ENCODE measurements at places on chromosomes 5 and 9. TPM values are rescaled to one million over a fixed set of nuclear protein-coding genes. Genes with fewer than 3 reads are reported as not detected.

- H3K36me3 ChIP-seq = no peaks in the 10 kb centered on the region
- H3K27ac ChIP-seq = no peak overlapping the region
- peaks cover 10% of the 10 kb centered on the region for H3K27me3 ChIP-seq
These were observed 8.7 kb downstream of the ASS1 start for GRCh38 chr9:130453487-130453886.

GRCh38 chr5:82164977-82165713 lies 113.0 kb downstream of the RPS23 start:
- H3K4me1 ChIP-seq = peaks cover 3% of the 10 kb centered on the region
- no peak overlapping the region for H3K27ac ChIP-seq
- H3K36me3 ChIP-seq = peaks cover 3% of the 10 kb centered on the region
- H3K27me3 ChIP-seq = no peaks in the 10 kb centered on the region
- DNase-seq = no peak

DNA sequence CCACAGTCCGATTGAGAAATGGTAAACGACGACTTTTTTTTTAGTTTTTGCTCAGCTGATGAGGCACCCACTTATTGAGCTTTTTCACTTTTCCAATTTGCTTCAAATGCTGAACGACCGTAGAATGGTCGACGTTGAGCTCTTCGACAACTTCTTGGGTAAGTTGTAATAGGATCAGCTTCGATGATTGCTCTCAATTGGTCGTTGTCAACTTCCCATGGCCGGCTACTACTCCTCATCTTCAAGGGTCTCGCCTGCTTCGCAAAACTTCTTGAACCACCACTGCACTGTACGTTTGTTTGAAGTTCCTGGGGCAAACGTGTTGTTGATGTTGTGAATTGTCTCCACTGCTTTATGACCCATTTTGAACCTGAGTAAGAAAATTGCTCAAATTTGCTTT lies 35.7 kb downstream of the NSD1 start:
- no peak overlapping the region for H3K27ac ChIP-seq
- peaks cover 13% of the 10 kb centered on the region for H3K4me1 ChIP-seq
- H3K4me3 ChIP-seq = no peak overlapping the region
- H3K27me3 ChIP-seq = no peaks in the 10 kb centered on the region
- H3K36me3 ChIP-seq = no peaks in the 10 kb centered on the region

- no peak overlapping the region for H3K4me3 ChIP-seq
- H3K4me1 ChIP-seq = no peaks in the 10 kb centered on the region
- DNase-seq = no peak
- peaks cover 4% of the 10 kb centered on the region for H3K36me3 ChIP-seq
- H3K27ac ChIP-seq = no peak overlapping the region
These were observed 101.8 kb downstream of the FGF18 start for GRCh38 chr5:171521219-171521633.

DNA sequence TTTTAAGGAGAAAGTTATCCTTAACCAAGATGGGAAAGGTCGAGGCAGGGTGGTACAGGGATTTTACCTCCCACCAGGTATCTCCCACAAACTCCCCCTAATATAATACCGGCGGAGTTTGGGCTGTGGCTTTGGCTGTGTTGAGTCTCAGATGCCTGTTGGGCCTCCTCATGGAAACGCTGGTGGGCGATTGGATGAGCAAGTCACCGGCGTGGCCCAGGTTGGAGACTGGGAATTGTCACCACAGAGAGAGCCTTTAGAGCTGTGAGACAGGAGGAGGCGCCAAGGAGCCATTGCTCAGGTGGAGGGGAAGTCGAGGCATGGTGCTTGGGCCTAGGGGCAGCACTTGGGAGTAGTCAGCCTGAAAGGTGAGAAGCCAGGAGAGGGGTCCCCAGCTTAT lies 3.4 kb upstream of the CAMSAP1 start:
- H3K4me3 ChIP-seq = no peak overlapping the region
- peaks cover 31% of the 10 kb centered on the region for H3K4me1 ChIP-seq
- DNase-seq = no peak
- H3K27ac ChIP-seq = no peak overlapping the region
- peaks cover 7% of the 10 kb centered on the region for H3K36me3 ChIP-seq

- no peaks in the 10 kb centered on the region for H3K4me1 ChIP-seq
- no peak overlapping the region for H3K4me3 ChIP-seq
- H3K27ac ChIP-seq = no peak overlapping the region
- H3K27me3 ChIP-seq = no peaks in the 10 kb centered on the region
- DNase-seq = no peak
These were observed 35.6 kb downstream of the RASEF start for GRCh38 chr9:83027153-83027891.

DNA sequence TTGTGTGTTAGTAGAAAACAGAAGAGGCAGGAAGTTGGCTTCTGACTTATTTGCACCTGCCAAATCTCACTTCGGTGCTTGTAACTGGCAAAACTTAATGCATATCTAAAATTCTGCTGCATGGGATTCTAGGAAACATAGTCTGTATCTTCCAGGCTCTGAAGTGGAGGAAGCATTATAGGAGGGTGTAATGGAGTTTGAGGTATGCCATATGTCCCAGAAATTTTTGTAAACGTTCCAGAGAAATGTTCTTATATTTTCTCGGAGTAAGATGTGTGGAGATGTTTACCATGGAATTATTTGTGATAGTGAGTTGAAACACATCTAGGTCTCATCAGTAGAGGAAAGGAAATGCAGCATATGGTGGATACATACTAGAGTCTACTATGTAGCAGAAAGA lies 1329.0 kb upstream of the NUDT12 start:
- no peaks in the 10 kb centered on the region for H3K27me3 ChIP-seq
- H3K4me3 ChIP-seq = no peak overlapping the region
- DNase-seq = no peak
- H3K4me1 ChIP-seq = no peaks in the 10 kb centered on the region
- no peak overlapping the region for H3K27ac ChIP-seq

- no peak for DNase-seq
- no peak overlapping the region for H3K27ac ChIP-seq
- H3K4me3 ChIP-seq = no peak overlapping the region
- H3K36me3 ChIP-seq = no peaks in the 10 kb centered on the region
- peaks cover 25% of the 10 kb centered on the region for H3K27me3 ChIP-seq
These were observed 119.9 kb downstream of the FOXD1 start for GRCh38 chr5:73328640-73329039.

DNA sequence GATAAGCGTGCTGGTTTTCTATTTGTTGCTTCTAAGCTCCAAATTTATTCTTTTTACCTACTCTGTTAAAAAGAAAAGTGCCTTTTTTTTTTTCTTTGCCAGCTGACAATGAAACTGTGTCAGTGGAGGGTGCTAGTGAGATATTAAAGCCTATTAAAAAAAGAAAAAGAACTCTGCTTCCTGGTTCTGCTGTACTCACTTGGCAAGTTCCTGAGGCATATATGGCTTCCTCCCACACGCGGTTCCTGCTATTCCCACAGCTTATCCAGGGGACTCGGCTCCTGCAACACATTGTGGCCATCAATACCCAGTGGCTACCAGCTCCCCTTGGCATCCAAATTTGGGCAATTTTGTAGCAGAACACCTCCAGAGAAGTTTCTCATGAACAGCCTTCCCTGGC lies 1977.7 kb upstream of the CDH9 start:
- no peaks in the 10 kb centered on the region for H3K36me3 ChIP-seq
- H3K4me3 ChIP-seq = no peak overlapping the region
- DNase-seq = no peak
- no peak overlapping the region for H3K27ac ChIP-seq
- no peaks in the 10 kb centered on the region for H3K27me3 ChIP-seq

DNA sequence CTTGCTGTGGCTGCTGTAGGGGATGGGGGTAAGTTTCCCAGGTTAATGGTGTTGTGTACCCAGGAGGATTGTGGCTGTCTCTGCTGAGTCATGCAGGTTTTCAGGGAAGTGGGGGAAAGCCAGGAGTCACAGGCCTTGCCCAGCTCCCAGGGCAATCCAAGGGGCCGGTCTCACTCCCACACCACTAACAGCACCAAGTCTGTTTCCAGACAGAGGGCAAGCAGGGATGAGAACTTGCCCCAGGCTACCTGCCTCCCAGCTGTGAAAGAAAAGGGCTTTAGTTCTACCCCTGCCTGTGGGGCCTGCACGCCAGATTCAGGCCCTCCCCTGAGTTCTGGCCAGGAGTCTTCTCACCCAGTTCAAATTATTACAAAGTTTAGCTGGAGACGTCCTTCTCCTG lies 579.8 kb upstream of the ST8SIA4 start:
- no peak overlapping the region for H3K27ac ChIP-seq
- no peak for DNase-seq
- H3K27me3 ChIP-seq = no peaks in the 10 kb centered on the region

DNA sequence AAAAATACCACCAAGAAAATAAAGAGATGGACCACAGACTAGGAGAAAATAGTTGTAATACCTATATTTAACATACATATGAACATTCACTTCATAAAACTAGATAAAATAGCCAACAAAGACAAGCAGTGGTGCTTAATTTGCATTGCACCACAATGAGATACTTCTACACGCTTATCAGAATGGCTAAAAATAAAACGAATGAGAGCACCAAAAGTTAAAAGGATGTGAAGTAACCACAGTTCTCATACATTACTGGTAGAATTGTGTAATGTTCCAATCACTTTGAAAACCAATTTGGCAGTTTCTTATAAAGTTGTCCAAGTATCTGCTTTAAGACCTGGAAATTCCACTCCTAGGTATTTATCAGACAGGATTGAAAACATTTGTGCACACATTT lies 198.9 kb upstream of the SGCD start:
- H3K4me3 ChIP-seq = no peak overlapping the region
- H3K36me3 ChIP-seq = no peaks in the 10 kb centered on the region
- no peaks in the 10 kb centered on the region for H3K4me1 ChIP-seq
- H3K27ac ChIP-seq = no peak overlapping the region
- no peaks in the 10 kb centered on the region for H3K27me3 ChIP-seq

GRCh38 chr5:169333518-169333917 lies 32.6 kb upstream of the SLIT3 start:
- H3K4me1 ChIP-seq = no peaks in the 10 kb centered on the region
- H3K36me3 ChIP-seq = no peaks in the 10 kb centered on the region
- H3K27me3 ChIP-seq = peaks cover 21% of the 10 kb centered on the region
- DNase-seq = no peak
- H3K4me3 ChIP-seq = no peak overlapping the region
- no peak overlapping the region for H3K27ac ChIP-seq

GRCh38 chr9:126521089-126521488 lies 92.6 kb upstream of the LMX1B start:
- H3K4me1 ChIP-seq = peaks cover 30% of the 10 kb centered on the region
- H3K27ac ChIP-seq = no peak overlapping the region

GRCh38 chr9:128706671-128707381 lies 4.5 kb downstream of the PKN3 start:
- no peaks in the 10 kb centered on the region for H3K36me3 ChIP-seq
- no peak overlapping the region for H3K27ac ChIP-seq
- H3K4me1 ChIP-seq = peaks cover 7% of the 10 kb centered on the region
- no peak overlapping the region for H3K4me3 ChIP-seq
- no peaks in the 10 kb centered on the region for H3K27me3 ChIP-seq

- peaks cover 7% of the 10 kb centered on the region for H3K27me3 ChIP-seq
- H3K4me1 ChIP-seq = peaks cover 7% of the 10 kb centered on the region
- no peak overlapping the region for H3K27ac ChIP-seq
- H3K4me3 ChIP-seq = no peak overlapping the region
These were observed 32.1 kb downstream of the PRKACG start for GRCh38 chr9:68981789-68982188.

GRCh38 chr5:97943036-97943435 lies 760.0 kb upstream of the RIOK2 start:
- no peaks in the 10 kb centered on the region for H3K36me3 ChIP-seq
- no peak overlapping the region for H3K27ac ChIP-seq
- no peak for DNase-seq
- H3K27me3 ChIP-seq = no peaks in the 10 kb centered on the region
- H3K4me3 ChIP-seq = no peak overlapping the region

DNA sequence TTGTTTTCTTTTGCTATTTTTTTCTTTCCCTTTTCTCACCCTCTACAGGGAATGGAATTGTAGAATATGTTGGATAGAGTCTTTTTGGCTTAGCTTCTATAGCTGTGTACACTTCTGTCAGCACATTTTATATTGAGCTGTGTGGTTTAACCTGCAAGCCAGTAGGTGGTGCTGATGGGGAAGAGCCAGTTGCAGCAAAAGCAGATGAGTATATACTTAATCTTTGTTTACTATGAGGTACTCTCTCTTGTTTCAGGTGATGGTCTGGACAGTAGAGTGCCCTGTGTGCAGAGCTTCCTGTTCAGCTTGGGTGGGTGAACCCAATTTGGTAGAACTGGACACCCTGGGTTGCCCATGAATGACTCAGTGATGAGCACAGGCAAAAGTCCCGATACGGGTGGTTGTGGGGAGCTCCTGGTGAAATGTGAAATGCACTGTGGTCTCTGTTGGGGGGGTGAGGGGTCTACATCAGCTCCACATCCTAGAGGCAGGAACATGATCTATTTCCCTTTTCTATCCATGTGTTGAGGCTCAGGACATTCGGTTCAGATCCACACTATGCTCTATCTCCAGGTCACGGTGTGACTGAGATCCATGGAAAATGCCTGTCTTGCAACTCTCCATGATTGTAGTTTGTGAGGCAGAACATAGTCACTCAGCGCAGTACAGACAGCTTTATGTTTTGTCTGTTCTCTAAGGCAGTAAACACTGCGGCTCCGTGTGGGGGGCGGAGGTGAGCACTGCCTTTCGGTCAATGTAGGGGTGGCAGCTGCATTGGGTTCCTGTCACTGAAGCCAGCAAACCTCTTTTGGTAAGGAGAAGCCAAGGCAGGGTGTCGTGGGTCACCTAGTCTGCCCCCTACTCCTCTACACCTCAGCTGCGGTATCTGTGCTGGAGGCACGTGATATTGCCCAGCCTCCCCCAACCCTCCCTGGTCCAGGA lies 353.2 kb downstream of the PRR16 start:
- H3K4me3 ChIP-seq = no peak overlapping the region
- no peak overlapping the region for H3K27ac ChIP-seq
- no peaks in the 10 kb centered on the region for H3K4me1 ChIP-seq
- no peaks in the 10 kb centered on the region for H3K36me3 ChIP-seq
- no peak for DNase-seq

- H3K27me3 ChIP-seq = peaks cover 27% of the 10 kb centered on the region
- no peaks in the 10 kb centered on the region for H3K36me3 ChIP-seq
- H3K4me3 ChIP-seq = no peak within 1 kb of the TSS
- peaks cover 2% of the 10 kb centered on the region for H3K4me1 ChIP-seq
- no peak for DNase-seq
- peak within 1 kb of the TSS; percentile 49 for H3K27ac ChIP-seq
These were observed at the start of gene FGF1 for GRCh38 chr5:142685418-142686209. TSS of gene FGF1 (minus strand) at chr5:142686090. CDS start at chr5:142614127, 71,963 bp downstream.

- H3K4me1 ChIP-seq = peaks cover 25% of the 10 kb centered on the region
- H3K4me3 ChIP-seq = peak overlapping the region; percentile 60
- DNase-seq = no peak
- H3K27me3 ChIP-seq = no peaks in the 10 kb centered on the region
- peak overlapping the region; percentile 37 for H3K27ac ChIP-seq
These were observed 5.5 kb upstream of the EXOSC2 start for GRCh38 chr9:130688072-130688471.

The OLFML2A gene
- not detected for total RNA-seq

The ZNF608 gene
- 0.42 TPM for total RNA-seq

The PCDHGC5 gene
- not detected for total RNA-seq

The GFI1B gene
- total RNA-seq = 29.3 TPM

The TAS2R1 gene
- total RNA-seq = not detected

All from T-helper 17 cell (primary cell).